Smooth muscle cell of bladder (primary cell): ENCODE measurements at places on chromosomes 4 and X. TPM values are rescaled to one million over a fixed set of nuclear protein-coding genes. Genes with fewer than 3 reads are reported as not detected.

Gene XKRX
- total RNA-seq, result under 0.01 TPM in 1 of 2 replicates, not detected in the other

Gene HPGD
- under 0.01 and 0.09 TPM in 2 replicates for total RNA-seq

Gene SOD3
- 12.2 and 19.9 TPM in 2 replicates for total RNA-seq

Gene KIAA0232
- 14.9 and 15.2 TPM in 2 replicates for total RNA-seq

Gene FAAH2
- 0.28 TPM in 1 of 2 replicates, not detected in the other for total RNA-seq
